RKO (cell line): ENCODE measurements at places on chromosomes 6 and 20.
A peak's percentile ranks its signal among the peaks of the same experiment; 100 is the strongest.

- DNase-seq: peak; percentile 3
Observed at GRCh38 chr6:160950507-160950906, 41.1 kb upstream of the MAP3K4 start.

- DNase-seq: no peak
Observed at GRCh38 chr20:23245553-23246181, 104.9 kb upstream of the NXT1 start.

DNA sequence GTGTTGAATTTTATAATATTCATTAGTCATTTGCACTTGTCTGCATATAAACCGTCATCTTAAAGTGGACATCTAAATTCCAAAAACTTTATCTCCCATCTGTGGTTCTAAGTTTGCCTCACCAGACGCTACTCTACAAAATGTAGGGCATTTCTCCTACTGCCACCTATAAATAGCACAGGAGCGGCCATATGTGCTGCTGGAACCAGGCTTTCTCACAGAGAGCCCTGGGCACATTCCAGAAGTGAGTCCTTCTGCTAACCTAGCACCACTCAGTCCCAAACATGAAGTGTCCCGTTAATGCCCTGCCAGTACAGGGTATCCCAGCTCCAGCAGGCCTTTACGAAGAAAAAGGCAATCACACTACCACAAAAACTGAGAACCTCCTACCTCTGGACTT lies 153.7 kb downstream of the TMEM242 start:
- DNase-seq: no peak

GRCh38 chr20:325889-326644 lies 715 bp downstream of the SOX12 start:
- DNase-seq: peak; percentile 80

- no peak for DNase-seq
Observed at GRCh38 chr6:81756690-81757089, 4.2 kb upstream of the TENT5A start.

- no peak for DNase-seq
Observed at GRCh38 chr6:17268114-17268513, 13.0 kb upstream of the RBM24 start.

- DNase-seq: no peak
Observed at GRCh38 chr20:35467339-35468224, 12.2 kb downstream of the CEP250 start.

DNA sequence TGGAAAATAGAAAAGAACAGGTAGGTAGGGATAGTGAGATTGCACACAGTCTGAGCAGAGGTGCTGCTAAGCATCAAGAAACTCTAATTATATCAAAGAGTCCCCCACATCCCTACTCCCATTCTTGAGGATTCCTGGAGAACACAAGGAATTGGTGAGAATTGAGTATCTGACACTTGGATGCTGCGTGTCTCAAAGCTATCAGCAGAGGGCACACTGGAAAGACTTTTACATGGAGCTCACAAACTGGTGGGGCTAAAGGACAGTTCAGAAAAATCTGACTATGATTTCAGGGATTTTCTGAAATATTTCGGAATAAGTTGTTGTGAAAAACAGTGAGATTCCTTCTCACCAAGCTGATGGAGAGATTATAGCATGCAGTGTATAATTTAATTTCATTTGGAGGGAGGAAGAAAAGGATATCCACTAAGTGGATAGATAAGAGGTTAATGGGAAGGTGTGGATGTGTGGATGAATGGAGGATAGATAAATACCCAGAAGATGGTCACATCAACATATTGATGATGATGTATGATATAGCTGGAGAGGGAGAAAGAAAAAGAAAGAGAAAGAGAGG lies 215.4 kb upstream of the DEFB112 start:
- DNase-seq: peak; percentile 34

DNA sequence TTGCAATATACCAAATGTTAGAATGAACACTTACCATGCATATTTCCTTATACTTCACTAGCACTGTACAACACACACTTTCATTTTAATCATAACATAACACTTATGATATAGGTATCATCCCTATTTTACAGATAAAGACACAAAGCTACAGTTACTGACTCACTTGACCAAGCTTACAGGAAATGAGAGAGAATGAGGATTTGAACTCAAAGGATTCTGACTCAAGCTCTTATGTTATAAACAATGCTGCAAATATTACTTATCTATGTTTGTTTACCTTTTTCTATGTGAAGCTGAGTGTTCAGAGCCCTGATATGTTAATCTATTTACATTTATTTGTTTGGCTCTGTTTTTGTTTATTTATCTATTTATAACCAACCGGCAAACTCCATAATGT lies 245.4 kb downstream of the PTPRK start:
- DNase-seq: peak; percentile 15

DNA sequence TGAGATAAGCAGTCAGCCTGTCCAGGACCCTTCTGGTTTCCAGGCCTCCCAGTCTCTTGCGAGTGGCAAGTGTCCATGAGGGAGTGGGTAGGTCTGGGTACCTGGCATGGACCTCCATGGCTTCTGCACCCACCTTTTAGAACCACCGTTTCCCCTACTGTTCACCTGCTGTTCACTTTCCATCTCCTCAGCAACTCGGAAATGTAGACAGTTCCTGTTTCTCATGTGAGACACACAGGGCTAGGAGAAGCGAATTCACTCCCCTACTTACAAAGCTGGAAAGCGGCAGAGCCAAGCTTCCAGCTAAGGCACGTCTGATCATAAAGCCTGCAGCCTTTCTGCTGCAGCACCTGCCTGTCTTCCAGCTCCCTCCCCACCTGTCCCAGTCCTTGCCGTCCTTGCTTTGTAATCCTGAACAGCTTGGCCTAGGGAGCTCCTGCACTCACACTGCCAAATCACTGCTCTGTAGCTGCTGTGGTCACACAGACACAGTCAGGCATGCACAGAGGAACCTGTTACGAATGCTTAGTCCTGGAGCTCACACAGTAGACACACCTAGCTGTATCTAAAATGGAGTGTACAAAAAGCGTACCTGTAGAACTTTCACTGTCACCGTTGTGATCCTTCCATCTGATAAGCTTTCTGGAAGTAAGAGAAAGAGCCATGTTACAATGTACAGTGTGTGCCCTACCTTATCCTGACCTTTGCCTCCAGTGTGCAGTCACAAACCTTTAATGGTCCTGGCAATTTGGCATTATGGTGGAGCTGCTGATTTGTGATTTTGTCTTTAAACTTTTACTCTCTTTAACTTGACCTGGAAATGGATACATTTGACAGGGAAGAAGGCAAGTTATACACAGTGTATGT lies 294.1 kb downstream of the NRN1 start:
- no peak for DNase-seq

- no peak for DNase-seq
Observed at GRCh38 chr6:157724138-157724820, 98.8 kb upstream of the SNX9 start.

GRCh38 chr20:62819494-62820174 lies 2.8 kb downstream of the COL9A3 start:
- DNase-seq: peak; percentile 65

DNA sequence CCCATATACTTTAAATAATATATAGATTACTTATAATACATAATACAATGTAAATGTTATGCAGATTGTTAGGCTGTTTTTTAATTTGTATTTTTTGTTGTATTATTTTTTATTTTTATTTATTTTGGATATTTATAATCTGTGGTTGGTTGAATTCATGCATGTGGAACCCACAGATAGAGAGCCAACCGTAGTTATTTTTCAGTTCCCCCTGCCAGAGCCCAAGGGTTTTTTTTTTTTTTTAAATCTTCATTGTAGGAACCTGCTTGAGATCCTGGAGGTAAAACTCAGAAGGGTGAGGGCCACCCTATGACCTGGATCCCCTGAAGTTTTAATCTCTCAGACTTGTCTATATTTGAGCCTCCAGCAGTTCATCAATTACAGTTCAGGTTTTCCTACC lies 133.2 kb downstream of the B3GAT2 start:
- no peak for DNase-seq

- peak; percentile 76 for DNase-seq
Observed at GRCh38 chr20:41169791-41170351, 32.5 kb downstream of the PLCG1 start.

DNA sequence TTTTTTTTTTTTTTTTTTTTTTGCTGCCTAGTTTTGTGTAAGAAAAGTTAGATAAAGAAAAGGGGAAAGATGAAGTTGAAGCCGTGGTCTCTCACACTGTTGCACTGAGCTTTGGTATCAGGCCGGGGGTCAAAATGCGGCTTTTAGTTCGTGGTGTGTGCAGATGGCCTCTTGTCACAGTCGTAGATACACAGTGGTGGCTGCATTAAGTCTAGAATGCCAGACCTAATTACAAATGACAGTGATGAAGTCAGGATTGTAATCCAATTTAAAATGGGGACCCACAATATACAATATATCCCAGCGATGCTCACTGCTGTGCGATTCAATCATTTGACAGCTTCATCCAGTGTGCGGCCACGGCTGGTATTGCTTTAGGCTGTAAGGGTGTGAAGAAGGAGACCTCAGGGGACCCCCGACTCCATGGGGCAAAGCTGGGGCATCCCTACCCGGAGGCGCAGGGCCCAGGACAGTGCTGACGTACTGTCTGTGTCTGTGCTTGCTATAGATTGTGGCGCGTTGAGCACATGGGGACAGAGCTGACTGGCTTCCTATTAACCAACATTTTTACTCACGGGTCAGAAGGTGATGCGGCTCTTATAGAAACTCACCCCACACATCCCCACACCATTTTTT lies 210.0 kb upstream of the SOX4 start:
- DNase-seq: no peak

- no peak for DNase-seq
Observed at GRCh38 chr6:88493717-88494116, 327.6 kb upstream of the CNR1 start.

GRCh38 chr6:109891924-109892323 lies 86.2 kb upstream of the GPR6 start:
- DNase-seq: no peak

GRCh38 chr6:150831577-150831976 lies 33.9 kb upstream of the MTHFD1L start:
- no peak for DNase-seq

DNA sequence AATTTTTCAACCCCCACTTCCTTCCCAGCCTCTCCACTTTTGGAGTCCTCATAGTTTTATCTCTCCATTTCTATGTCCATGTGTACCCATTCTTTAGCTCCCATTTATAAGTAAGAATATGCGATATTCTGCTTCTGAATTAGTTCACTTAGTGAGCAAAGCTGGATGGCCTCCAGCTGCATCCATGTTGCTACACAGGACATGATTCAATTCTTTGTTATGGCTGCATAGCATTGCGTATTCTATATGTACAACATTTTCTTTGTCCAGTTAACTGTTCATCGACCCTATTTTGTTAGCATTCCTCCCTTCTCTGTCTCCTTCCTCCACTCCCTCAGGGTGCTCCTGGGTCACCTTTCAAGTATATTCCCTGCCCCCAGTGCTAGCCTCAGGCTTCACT lies 210.0 kb upstream of the SSTR4 start:
- no peak for DNase-seq

DNA sequence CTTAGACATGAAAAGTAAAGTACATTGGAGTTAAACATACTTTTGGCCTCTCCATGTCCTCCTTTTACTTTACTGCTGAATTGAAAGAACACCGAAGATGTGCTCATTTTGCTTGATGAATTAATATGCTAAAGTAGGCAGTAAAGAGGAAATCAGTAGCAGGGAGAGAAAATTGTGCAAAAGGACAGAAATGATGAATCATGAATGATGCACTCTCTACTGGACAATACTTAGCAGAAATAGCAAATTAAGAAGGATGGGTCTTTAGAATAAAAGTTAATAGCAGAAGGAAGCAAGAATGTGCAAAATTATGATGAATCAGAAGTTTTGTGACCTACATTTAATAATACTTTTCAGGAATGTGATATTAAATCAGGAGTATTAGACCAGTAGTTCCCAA lies 8.4 kb upstream of the SPINT3 start:
- no peak for DNase-seq

- no peak for DNase-seq
Observed at GRCh38 chr20:38147163-38147562, 17.9 kb downstream of the TGM2 start.

DNA sequence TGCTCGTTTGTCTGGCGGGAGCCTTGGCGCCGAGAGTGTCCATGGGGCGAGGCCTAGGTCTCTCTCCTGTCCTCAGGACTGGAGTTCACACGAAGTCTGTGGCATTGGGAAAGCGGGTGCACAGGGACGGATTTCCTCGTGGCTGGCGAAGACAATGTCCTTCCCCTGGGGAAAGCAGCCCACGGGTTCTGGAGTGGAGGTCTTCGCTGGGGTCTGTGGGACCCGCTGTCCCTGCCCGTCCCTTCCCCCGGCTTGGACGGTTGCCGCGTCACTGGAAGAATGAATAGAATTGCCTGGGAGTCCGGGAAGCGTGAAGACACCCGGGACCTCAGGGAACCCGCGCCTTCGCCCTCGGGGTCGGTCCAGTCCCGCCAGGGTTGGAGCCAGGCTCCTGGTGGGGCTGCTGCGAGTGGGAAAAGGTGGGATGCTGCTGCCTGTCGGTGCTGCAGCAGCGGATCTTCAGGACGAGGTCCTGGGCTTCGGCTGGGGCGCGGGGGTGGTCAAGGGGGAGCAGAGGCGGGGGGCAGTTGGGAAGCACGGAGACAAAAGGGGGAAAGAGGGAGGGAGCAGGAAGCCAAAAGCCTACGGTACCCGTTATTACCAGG lies 441.8 kb upstream of the DEFB115 start:
- DNase-seq: no peak

DNA sequence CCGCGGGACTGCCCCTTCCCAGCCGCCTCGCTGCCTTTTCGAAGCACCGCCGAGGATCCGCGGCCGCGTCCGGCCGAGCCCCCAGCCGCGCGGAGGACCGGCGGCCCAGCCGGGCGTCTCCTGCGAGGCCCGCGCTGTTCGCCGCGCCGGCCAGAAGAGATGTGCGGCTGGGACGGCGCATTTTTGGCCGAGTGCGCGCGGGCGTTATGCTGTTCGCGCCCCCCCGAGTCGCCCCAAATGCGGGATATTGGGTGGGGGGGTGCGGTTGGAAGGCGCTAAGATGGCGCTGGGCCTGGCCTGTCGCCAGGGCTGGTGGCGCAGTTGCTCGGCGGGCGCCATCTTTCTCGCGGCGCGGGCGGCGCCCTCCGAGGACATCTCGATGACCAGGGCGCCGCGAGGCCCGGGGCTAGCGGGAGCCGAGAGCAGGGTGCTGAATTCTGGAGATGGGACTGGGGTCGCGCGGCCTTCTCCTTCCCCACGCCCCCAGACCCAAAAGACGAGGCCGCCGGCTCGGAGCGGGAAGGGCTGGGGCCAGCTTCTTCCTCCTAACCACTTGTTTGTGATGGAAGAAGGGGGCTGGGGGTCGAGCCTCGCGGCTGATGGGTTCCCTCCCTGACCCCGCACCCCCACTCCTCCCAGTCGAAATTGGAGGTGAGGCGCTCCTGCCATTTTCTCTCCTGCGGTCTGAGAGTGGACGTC lies 1.5 kb downstream of the BICRAL start:
- peak; percentile 66 for DNase-seq

GRCh38 chr6:154508573-154509375 lies 1.7 kb downstream of the CNKSR3 start:
- DNase-seq: peak; percentile 21

GRCh38 chr6:53441761-53442160 lies 93.0 kb upstream of the ELOVL5 start:
- no peak for DNase-seq

- DNase-seq: no peak
Observed at GRCh38 chr6:69881322-69882151, 15.2 kb downstream of the COL19A1 start.

GRCh38 chr20:45886590-45887345 lies 654 bp downstream of the SPATA25 start:
- no peak for DNase-seq
